ENCODE measurements at places on chromosomes 4 and X.

DNA sequence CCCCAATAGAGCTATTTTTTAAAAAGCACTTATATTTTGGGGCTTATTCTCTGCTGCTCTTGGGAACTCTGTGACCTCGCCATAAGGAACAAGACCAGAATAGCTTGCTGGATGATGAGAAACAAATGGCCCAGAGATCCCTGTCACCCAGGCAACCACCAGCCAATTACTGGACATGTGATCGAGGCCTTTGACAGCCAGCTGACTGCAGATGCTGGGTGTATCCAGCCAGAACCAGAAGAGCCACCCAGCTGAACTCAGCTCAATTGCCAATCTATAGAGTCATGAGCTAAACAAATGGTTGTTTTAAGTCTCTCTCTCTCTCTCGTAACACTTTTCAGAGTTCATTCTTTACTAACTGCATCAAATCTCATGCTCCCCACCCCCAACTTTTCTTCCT is 24.4 kb upstream of the CITED1 start:
- no peak for DNase-seq

DNA sequence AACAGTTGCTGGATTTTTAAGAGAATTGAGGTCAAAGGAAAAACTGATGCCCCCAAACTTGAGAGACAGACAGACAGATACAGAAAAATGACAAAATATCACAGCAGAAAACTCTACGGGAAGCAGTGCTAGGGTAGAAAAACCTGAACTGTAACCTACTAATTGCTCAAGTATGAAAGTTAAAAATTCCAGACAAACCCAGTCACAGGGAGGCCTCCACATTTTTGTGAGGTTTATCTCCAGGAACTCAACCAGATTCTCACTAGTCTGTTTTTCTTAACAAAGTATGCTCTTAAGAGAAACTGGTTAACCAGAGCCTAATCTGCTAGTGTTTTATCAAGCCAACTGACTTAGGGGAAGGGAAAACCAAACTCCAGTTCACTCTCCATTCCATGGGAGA is 19.9 kb upstream of the PPP3CA start:
- no peak for DNase-seq

DNA sequence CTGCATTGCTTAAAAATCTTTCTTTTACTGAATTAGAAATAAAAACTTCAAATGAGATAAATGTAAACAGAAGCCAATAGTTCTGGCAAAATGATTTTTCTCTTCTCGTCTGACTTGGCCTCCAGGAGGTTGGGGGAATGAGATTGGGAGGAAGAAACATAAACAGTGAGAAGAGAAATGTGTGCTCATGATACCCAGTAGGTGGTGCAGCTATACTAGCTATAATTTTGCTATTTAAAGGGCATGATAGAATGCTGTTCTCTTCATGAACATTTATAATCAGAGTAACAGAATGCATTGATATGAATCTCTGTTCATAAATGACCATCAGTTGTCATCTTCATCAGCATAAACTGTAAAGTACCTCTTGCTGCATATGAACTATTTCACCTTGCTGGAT is 85.5 kb downstream of the TACR3 start:
- no peak for DNase-seq

- DNase-seq, result peak; percentile 39
These were observed 35.0 kb downstream of the FBXW7 start for GRCh38 chr4:152500800-152501434.

GRCh38 chr4:138870737-138871554 is 144.6 kb upstream of the NOCT start:
- DNase-seq, result peak; percentile 6

GRCh38 chrX:133776072-133776471 is 209.3 kb downstream of the GPC3 start:
- peak; percentile 1 for DNase-seq

DNA sequence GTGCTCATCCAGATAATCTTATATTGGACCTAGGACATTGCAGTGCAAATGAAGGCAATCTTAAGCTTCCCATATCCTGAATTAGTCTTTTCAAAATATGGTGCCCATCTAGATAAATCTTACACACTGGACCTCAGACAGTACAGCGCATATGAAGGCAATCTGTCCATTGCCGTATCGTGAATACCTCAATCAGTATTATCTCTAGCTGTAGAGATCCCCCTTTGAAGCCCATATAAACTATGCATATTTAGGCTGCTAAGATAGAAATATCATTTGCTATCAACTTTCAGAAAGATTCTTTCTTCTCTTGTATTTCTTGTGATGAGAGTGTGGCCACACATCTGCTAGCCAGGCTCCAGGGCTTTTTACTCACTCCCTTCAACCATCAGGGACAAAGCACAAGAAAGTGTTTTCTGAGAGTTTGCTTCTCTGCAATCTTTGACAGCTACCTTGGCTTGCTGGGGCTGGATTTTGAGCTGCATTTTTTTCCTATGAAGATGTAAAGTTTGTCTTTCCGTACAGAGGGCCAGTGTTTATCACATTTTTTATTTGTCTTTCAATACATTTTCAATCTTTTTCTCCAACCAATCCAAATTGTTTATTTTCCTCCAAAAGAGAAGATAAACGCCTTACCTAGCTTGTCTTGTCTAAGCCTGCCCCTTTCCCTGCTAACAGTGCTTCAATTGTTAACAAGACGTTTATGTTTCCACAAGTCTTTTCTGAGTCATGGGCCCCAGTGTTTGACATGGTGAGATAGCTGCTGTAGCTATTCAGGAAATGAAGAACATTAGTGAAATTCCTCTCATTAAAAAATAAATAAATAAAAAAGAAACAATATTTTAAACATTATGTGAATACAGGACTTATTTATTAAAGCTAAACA is 57.6 kb upstream of the FAT1 start:
- no peak for DNase-seq

GRCh38 chr4:84298023-84298718 is 200.9 kb downstream of the NKX6-1 start:
- no peak for DNase-seq

DNA sequence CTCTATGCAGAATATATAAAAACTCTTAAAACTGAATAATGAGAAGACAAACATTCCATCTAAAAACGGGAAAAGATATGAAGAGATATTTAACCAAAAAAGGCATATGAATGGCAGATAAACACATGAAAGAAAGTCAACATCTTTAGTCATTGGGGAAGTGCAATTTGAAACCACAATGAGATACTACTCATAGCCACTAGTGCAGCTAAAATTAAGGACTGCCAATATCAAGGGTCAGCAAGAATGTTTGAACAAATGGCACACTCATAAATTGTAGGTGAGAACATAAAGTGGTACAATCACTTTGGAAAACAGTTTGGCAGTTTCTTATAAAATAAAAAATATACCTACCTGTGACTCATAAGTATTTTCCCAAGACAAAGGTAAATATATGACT is 534.9 kb upstream of the DIPK2B start:
- DNase-seq, result no peak

DNA sequence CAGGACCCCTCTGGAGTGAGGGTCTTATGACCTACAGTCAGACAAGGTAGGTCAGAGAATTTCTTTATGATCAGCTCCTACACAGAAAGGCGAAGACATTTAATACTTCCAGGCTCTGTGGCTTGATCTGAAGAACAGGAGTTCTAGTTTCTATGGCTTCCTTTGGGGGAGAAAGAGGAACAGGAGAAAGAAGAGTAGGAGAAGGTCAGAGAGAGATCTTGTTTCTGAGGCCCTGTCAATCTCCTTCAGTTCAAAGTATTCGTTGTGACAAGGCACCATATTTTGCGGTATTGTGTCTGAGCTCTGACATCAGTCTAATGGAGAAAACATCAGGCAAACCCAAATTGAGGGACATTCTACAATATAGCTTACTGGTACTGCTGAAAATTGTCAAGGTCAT is 16.7 kb downstream of the TMSB4X start:
- DNase-seq, result no peak

DNA sequence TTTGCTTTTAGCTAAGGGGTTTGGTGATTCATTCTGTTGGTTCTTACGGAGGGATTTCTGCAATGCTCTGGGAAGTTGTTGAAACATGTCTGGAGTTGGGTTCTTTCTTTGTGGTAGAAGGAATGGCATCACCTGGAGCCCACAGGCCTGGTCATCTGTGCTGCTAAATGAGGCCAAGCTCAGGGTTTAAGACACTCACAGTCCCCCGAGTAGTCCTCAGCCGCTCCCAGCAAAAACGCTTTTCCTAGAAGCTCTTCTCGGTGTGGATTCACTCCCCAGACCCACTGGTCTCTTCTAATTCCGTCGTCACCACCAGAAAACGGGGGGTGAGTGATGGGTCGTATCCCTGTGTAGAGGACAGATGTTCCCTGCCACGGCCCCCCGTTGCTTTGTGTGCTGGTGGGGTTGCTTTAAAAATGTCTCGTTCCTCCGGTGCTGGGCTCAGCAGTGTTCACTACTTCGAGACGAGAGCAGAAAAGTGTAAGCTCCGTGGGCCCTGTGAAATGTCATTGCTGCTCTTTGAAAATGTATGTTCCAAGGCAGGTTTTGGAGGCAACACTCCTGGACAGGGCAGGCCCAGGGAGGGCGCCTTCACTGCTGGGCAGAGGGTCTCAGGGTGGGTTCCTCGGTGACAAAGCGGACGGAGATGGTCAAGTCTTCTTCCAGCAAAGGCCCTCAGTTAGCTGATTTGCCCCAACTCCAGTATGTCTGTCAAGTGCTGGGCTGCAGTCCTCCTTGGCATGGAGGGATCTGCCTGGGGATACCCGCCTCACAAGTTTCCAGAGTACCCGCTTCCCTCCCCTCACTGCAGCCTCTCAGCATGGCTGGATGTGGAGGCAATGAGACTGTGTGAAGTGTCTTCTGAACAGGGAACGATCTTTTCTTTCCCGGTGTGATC is 37.3 kb downstream of the PSAPL1 start:
- DNase-seq, result no peak
